ENCODE measurements at places on chromosomes 16 and 17.
A peak's percentile ranks its signal among the peaks of the same experiment; 100 is the strongest.

DNA sequence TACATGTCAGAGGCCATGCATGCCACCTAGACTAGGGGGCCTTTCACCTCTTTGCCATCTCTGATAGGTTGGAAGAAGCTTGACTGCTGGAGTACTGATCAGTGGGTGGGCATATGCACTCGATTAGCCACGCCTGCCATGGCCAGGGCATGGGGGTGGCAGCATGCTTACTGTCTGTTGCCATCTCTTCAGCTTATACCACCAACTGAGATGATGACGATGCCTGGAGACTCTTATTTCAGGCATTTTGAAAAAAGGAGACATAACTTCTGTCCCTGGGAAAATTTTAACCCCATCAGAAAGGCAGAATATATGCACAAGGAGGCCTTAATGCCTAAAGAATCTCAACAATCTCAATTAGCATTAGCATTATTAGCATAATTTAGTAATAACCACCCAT is 60.8 kb downstream of the MSI2 start:
- no peak for DNase-seq

- DNase-seq: no peak
Measured at GRCh38 chr17:72075995-72076677, 44.7 kb upstream of the SOX9 start.

GRCh38 chr17:7045492-7046126 is 1.7 kb upstream of the SLC16A11 start:
- DNase-seq: peak; percentile 78

- DNase-seq: no peak
Measured at GRCh38 chr16:57159447-57159846, 26.4 kb downstream of the PSME3IP1 start.

GRCh38 chr17:34122515-34122914 is 132.6 kb upstream of the CCL2 start:
- no peak for DNase-seq

All from lung microvascular endothelial cell (primary cell).